ENCODE measurements at places on chromosomes 4 and X.

DNA sequence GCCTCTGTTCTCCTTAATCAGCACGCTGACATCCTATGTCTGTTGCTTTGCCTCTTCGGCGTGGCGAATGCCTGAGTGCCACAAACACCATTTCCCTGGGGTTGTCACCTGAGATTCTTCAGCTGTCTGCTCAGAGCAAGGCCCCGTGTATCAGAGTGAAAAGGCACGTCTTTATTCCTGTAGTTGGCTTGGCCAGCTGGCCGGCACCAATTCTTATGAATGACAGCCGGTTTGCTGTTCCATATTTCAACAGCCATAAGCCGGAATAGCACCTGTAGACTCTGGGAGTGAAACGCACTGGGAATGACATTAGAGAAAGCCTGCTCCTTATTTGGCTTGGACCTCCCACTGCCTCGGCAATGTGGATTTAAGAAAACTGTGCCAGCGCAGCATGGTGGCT, 89.3 kb downstream of the MGST2 start:
- no peak for DNase-seq

- no peak for DNase-seq
Measured at GRCh38 chr4:38268108-38268820, 308.1 kb downstream of the PTTG2 start.

GRCh38 chr4:29046781-29047180, 1673.4 kb upstream of the PCDH7 start:
- DNase-seq: no peak

- no peak for DNase-seq
Measured at GRCh38 chr4:124135409-124135813, 577.1 kb downstream of the ANKRD50 start.

GRCh38 chrX:37871626-37872302, 24.4 kb upstream of the DYNLT3 start:
- no peak for DNase-seq
